AG04449 (cell line): ENCODE measurements at places on chromosomes 1 and 21.

- DNase-seq = no peak
Measured at GRCh38 chr1:54174106-54174505, 21.3 kb upstream of the CDCP2 start.

GRCh38 chr21:21183092-21183491 is 184.9 kb downstream of the NCAM2 start:
- DNase-seq = no peak

- no peak for DNase-seq
Measured at GRCh38 chr1:10779201-10779600, 17.2 kb downstream of the CASZ1 start.

GRCh38 chr1:220271706-220272046 is 577 bp downstream of the RAB3GAP2 start:
- no peak for DNase-seq

DNA sequence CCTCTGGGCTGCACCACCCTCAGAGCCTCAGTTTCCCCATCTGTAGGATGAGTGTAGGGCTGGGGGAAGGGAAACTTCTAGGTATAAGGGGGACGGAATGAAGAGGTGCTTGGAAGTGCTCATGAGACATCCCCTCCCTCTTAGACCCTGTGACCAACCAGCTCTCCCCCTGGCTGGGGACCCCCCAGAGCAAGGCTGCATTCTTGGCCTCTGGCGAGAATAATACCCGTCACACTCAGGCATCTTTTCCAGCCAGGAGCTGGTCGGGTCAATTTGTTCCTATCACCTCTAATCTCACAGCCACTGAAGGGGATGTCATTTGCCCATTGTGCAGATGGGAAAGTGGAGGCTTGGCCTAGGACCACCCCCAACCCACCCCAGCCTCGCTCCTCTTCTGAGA is 443.0 kb downstream of the PTPRU start:
- no peak for DNase-seq

- no peak for DNase-seq
Measured at GRCh38 chr1:75954586-75954985, 22.4 kb upstream of the ASB17 start.

DNA sequence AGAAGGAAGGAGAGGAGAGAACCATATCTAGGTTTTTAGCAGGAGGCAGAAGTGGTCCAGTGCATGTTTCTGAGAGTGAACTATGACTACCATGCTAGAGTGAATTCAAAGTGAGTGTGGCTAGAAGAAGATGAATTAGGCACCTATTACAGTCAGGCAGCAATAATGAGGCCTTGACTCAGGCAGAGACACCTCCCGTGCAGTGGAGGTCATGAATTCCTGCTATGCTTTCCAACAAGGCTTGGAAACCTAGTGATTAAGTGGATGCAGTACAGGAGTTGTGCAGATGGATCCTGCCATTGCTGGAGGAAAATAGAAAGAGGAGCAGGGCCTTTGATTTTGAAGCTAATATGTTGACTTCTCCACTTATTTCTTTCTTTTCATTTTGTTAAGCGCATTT is 581.5 kb downstream of the RWDD3 start:
- DNase-seq = no peak

GRCh38 chr1:221089273-221089672 is 210.0 kb downstream of the HLX start:
- no peak for DNase-seq

DNA sequence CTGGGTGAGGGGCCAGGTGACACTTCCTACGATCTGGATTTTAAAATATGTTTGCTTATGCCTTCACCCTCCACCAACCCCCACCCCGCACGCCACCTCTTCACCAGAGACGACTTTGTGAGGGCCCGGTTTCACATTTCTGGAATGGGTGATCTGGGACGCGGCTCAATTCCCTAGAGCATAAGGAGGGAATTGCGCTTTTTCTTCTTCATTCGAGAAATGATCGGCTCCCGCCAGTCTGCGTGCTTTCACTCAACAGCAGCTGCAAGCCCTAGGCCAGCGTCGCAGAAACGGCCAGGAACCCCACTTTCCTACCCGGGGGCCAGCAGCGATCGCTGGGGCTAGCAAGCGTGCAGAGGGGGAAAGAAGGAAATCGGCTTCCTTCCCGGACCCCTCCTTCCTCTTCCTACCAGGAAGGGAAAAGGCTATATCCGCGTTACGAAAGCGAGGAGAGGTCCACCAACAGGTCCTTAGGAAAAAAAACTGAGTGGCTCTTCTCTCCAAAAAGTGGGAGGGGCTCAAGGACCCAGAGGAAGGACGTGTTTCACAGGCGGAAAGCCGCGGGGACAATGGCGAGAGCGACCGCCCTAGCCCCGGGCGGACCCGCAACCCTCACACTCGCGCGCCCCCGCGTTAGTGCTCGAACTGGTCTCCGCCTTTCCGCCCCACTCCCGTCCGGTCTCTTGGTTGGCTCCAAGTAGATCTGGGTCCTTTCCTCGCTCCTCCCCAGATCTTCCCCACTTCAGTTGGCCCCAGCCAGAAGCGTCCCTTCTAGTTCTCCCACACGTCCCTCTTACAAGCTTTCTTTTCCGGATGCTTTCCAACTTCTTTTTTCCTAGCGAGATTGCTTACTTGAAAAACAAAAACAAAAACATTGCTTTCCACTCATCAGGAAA is 1.1 kb upstream of the ADAMTS1 start:
- DNase-seq = no peak

DNA sequence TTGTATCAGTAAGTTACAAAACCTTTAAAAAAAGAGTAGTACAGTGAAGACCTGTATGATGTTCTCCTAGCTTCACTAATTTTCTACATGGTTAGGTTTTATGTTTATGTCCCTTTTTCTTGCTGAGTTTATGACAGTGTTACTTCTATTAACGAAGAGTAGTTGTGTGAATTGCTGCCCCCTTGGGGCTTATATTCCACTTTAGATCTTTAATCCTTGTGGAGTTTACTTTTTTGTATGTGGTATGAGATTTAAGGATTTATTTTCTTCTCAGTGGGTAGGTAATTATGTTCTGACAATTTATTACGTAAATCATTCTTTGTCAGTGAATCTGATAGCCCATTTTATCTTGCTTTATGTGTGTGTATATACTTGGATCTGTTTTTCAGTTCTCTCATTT is 14.8 kb downstream of the KCTD3 start:
- no peak for DNase-seq

- DNase-seq = no peak
Measured at GRCh38 chr1:179298952-179299351, 5.4 kb downstream of the SOAT1 start.

DNA sequence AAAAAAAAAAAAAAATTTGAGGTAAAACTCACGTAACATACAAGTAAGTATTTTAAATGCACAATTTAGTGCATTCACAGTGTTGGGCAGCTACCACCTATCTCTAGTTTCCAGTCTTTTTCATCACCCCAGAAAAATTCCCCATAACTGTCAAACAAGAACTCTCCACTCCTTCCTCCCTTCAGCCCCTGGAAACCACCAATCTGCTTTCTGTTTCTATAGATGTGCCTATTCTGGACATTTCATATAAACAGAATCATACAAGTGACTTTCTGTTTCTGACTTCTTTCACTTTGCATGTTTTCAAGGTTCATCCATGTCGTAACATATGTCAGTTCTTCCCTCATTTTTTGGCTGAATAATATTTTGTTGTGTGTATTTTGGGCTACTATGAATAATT is 24.9 kb upstream of the ETS2 start:
- no peak for DNase-seq

DNA sequence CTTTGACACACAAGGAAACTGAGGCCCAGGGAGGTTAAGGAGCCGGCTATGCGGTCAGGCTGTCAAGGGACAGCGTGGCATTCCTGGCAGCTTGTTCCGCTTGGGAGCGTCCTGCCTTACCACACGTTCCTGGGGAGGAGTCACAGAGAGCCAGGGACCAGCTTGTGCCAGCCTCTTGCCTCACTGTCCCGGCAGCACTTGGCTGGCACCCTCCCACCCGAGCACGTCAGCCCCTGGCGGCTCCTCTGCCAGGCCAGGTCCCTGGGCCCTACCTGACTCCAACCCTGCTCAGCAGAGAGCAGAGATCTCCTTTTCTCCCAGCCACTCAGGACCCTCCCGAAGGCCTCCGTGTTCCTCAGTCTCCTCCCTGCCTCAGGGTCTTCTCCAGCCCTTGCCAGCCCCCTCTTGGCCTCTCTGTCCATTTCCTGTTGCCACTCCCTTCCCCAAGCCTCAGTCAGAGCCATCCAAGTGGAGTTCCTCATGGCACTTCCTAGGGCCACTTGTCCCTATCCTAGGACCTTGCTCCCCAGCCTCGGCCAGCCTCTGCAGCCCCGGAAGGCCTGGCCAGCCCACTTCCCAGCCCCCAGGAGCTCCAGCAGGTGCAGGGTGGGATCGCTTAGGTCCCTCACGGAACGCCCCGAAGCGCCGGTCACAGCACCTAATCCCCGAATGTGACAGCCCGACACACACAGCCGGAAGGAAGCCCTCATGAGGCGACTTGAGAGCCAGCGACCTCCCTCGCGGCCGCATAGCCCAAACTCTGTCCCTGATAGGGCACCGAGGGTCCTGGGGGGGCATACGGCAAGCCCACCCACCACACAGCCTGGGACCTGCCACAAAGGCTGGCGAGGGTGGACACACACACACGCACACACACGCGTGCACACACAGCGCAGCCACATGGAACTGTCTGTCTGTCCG is 130.3 kb downstream of the CASZ1 start:
- no peak for DNase-seq

- DNase-seq = no peak
Measured at GRCh38 chr1:27561124-27561899, 42.6 kb downstream of the AHDC1 start.

GRCh38 chr1:15184436-15185241 is 31.1 kb downstream of the TMEM51 start:
- no peak for DNase-seq

DNA sequence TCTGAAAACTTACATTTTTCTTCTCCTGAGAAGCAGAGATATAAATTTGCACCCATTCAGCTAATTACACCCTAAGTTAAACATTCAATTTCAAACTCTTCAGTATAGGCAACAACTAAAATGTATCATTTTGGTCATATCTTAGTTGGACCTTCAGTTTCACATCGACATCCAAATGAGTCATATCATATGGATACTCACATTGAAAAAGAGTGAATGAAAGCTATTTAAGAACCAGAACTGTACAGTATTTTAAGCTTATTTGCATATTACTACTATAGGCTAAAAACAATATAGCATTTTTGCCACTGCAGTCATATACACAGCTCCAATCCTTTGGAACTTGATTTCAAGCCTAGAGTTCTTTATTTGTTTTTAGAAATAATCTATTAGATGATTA is 33.6 kb downstream of the USP25 start:
- no peak for DNase-seq

GRCh38 chr1:204302769-204303168 is 57.0 kb downstream of the PLEKHA6 start:
- no peak for DNase-seq

DNA sequence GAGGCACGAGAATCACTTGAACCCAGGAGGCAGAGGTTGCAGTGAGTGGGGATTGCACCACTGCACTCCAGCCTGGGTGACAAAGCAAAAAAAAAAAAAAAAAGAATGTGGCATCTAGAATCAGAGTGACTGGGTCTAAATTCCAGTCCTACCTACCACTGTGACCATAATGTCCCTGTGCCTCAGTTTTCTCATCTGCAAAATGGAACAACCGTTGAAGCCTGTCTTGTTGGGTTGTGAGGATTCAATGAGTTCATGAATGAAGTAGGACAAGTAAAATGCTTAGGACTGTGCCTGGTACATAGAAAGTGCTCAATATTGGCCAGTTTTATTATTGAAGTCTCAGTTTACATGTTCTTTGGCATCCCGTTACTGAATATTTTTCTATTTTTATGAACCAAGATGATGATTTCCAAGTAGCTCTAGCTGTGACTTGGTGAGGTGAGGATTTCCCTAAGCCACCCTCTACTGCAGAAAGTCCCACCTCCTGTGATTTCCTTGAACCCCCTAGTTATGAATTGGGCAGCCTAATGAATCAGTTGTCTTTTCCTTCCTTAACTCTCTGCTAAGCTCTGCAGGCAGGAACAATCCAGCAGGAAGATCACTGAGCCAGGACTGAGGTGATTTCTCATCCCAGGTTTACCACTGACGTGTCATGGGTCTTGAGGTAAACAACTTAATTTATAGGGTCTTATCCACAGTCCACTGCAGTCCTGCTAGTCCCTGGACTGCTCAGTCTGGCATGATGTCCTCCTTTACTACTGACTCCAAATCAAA is 18.9 kb upstream of the MEAF6 start:
- DNase-seq = no peak
